ENCODE measurements at places on chromosomes 12 and 14.

DNA sequence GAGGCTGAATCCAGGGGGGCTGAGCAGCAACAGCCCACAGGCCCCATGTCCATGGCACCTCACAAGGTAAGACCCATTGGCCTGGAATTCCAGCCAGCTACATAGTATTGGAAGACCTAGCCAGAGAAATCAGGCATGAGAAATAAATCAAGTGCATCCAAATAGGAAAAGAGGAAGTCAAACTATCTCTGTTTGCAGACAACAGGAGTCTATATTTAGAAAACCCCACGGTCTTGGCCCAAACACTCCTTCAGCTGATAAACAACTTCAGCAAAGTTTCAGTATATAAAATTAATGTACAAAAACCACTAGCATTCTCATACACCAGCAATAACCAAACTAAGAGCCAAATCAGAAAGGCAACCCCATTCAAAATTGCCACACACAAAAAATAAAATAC is 16.9 kb downstream of the PDE6H start:
- no peak for DNase-seq

GRCh38 chr14:45678163-45678562 is 425.2 kb upstream of the MIS18BP1 start:
- DNase-seq, result no peak

GRCh38 chr14:85344171-85344570 is 185.8 kb upstream of the FLRT2 start:
- DNase-seq, result no peak

DNA sequence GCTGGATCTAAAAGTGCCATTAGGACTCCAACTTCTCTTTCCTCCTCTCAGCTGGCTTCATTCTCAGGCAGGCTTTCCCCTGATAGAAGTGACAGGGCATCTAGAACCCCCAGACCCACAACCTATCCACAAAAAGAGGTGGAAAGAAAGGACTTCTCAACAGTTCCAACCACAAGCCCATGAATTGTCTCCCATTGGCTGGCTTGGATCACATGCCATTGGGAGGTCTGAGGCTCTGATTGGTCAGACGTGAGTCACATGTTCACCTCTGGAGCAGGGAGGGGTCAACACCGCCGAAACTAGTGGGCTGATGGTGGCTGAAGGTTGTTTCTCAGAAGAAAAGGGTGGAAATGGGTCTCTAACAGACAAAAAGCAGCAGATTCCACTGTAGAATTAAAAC is 47.2 kb downstream of the DRAM1 start:
- no peak for DNase-seq

DNA sequence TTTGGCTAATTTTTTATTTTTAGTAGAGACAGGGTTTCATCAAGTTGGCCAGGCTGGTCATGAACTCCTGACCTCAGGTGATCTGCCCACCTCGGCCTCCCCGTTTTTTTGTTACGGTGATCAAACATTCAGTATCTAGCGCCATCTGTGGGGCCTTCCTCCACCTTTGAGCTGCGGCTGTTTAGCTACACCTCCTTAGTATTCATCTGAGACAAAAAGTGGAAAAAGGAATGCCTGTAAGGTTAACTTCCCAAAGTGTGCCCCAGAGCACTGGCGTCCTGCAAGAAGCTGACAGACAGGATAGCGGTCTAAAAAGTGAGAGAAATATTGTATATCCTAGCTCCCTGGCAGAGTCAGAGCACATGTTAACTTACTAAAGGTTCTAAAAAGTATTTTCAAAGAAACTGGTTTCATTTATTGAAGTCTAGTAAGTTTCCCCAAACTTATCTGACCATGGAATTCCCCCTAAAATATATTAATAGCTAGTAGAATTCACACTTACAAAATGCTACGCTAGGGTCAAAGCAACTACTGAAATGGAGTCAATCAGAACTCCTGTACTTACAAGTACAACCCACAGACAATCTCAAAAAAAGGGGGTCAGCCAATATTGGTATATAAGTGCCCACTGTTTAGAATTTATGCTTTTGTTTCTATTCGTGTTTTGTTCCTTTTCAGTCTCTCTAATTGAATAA is 59.1 kb downstream of the DUSP16 start:
- no peak for DNase-seq

GRCh38 chr12:48866052-48866711 is 512 bp upstream of the RND1 start:
- no peak for DNase-seq

DNA sequence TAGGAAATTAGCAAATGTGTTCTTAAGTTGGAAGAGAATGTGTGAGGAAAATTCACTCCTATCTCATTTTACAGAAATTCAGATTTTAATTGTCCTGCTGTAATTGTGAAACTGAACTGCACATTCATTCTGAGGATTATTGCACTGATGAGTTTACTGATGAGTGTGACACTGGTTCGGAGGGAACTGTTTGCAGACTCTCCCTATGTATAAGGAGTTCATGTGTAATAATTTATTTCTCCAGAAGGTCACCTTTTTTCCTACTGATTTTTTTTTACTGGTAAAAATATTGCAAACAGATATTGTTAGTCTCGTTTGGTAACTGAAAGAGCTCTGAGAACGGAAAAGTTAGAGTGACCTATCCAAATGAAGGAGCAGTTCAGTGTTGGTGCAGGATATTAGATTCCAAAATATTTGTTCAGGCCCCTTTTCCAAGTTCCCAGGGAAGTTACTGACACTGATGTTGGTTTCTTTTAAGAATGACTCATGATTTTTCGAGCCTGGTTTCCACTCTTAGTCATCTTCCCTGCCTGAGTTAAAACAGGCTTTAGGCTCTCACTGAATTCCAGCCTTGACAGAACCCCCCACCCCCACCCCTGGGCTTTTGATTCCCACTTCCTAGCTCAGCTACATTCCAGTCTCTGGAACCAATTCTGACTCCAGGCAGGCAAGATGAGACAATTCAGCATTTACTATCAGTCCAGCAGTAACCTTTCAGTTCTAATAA is 18.4 kb downstream of the ANO6 start:
- DNase-seq, result peak; percentile 27

DNA sequence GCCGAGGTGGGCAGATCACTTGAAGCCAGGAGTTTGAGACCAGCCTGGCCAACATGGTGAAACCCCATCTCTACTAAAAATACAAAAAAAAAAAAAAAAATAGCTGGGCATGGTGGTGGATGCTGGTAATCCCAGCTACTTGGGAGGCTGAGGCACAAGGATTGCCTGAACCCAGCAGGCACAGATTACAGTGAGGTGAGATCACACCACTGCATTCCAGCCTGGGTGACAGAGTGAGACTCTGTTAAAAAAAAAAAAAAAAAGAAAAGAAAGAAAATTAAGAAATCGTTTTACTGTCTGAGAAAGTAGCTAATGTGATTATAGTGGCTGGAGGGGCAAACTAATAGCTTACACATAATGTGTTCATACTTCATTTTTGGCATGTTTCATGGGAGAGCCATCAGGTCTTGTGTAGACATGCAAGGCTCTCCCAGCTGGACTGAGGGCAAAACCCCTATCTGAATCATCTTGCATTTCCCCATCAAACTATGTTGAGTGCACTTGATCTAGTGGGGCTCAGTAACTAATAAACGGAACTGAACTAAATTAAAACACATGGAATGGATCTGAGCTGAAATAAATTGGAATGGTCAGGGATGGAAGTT is 16.2 kb downstream of the KIF21A start:
- no peak for DNase-seq

GRCh38 chr12:59637692-59638070 is 41.9 kb downstream of the SLC16A7 start:
- no peak for DNase-seq

DNA sequence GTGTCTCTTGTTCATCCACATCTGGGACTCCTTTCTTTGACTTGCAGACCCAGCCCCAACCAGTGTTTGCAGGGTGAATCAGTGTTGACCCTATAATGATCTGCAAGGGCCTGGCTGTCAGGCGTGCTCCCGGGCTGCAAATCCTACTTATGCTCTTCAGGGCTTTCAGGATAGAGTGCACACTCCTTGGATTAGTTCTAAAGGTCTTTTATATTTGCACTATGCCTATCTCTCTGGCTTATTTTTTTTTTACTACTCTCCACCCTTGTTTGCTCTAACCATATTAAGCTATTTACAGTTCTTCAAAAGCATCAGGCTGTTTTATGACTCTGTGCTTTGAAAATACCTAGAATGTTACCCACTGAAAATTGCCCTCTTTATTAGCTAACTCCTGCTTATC is 4.3 kb upstream of the PRICKLE1 start:
- no peak for DNase-seq

DNA sequence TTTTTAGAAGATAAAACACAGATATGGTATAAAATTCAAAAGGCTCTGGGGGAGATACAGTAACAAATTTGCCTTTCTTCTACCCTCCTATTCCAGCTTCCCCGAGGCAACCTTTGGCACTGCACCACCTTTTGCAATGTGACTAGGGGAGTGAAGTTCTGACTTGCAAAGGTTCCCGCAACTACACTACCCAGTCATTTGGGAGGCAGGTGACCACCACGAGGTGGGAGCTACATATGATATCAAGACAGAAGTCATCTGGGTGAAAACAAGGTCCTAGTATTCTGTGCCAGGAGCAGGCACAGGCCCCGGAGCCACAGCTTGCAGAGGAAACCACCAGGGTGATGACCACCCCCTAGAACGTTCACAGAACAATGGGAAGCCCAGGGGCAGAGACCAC is 141.5 kb downstream of the TTC7B start:
- DNase-seq, result no peak

GRCh38 chr14:99320105-99320572 is 48.1 kb upstream of the BCL11B start:
- peak; percentile 36 for DNase-seq

DNA sequence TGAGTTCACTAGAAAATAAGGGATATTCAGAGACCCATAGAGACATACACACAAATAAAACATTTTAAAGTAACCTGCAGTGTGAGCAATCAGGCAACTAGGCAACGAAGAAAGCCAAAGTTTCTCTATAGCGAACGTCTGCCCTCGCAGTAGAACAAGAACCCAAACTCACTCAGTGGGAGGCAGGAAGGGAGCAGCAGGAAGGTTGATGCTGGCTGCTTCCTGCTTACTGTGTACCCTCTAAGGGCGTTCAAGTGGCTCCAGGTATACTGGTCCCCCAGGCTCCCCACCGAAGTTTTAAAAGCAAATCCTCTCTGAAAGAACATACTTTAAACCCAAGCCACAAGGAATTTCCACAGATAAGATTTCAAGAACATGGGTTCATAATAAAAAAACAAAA is 249.3 kb downstream of the FOXN3 start:
- no peak for DNase-seq

DNA sequence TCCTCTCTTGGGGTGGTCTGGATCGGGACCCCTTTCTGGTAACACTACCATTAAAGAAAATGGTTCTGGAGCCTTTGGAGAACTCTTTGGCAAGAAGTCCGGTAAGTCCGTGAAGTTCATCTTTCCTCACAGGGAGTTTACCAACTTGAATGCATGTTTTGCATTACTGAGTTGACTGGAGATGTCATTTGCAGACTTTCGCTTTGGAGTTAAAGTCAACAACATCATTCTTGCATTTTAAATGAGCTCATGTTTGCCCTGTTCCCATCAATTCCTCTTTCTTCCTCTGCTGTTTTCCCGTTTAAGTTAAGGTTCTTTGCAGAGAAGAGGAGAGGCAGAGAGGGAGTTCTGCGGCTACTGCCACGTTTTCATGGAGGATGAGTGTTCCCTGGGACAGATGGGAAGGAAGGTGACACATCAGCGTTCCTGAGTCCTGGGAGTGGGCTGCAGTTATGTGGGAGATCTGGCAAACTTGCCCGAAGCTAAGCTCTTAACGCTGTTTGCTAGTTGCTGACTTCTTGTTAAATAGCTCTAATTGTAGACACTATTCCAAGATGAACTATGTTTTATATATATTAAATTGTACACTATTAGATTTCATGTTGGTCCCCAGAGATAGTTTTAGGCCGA is 18.8 kb upstream of the PRICKLE1 start:
- DNase-seq, result no peak

- no peak for DNase-seq
Observed at GRCh38 chr14:26917086-26917485, 319.3 kb upstream of the NOVA1 start.

- DNase-seq, result no peak
Observed at GRCh38 chr14:41749429-41749828, 142.8 kb downstream of the LRFN5 start.

DNA sequence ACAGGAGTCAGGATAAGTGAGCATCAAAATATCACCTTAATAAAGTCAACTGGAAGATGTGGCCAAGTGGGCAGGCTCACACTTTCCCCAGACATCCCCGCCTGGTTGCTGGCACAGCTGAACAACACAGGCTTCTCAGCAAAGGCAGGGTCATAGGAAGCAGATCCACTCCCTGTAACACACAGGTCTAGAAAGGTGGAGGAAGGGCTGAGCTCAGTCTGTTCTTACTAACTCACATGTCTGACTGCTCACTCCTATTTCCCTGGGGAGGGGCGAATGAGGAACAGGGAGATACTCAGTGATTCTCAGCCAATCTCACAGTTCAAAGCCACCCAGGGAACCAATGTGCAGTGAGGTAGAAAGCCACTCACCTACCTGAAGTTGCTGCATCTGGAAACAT is 45.0 kb upstream of the AMN1 start:
- DNase-seq, result peak; percentile 9

DNA sequence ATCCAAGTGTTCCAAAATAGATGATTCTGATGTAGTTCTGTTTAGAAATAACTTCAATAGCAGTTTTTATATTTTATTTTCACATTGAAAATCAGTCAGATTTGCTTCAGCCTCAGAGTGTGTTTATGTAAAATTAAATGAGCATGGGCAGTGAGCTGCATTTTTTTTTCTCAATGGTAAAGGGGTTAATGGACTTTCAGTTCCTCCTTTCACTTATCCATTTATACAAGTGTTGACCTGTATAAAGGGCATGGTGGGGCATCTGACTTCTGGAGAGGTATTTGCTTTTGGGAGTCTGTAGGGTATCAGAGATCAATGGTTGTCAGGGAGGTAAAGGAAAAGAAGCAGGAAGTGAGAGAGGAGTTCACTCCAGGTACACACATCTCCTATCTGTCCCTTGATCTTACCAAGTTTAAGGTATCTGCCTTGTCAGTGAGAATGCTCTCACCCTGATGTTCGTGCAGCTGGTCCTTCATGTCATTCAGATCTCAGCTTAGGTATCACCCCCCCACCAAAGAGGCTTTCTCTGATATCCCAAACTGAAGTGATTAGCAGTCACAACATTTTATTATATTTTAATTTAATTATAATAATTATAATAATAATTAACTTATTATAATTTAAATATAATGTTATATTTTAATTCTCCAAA is 181.6 kb upstream of the LMNTD1 start:
- no peak for DNase-seq

- DNase-seq, result no peak
Observed at GRCh38 chr14:62663456-62663821, 381.8 kb downstream of the KCNH5 start.
